Activated naive CD4-positive, alpha-beta T cell treated with anti-CD3 and anti-CD28 coated beads for 36 hours (primary cell): ENCODE measurements at places on chromosomes 11 and 22.

GRCh38 chr11:26030399-26030798 is 301.5 kb upstream of the ANO3 start:
- no peaks in the 10 kb centered on the region for H3K27me3 ChIP-seq
- H3K4me3 ChIP-seq = no peak overlapping the region
- no peaks in the 10 kb centered on the region for H3K36me3 ChIP-seq
- no peaks in the 10 kb centered on the region for H3K4me1 ChIP-seq
- no peak for DNase-seq

GRCh38 chr22:37618072-37618656 is 9.5 kb downstream of the GGA1 start:
- H3K27me3 ChIP-seq = no peaks in the 10 kb centered on the region
- no peak for DNase-seq
- peaks cover 10% of the 10 kb centered on the region for H3K36me3 ChIP-seq
- no peaks in the 10 kb centered on the region for H3K4me1 ChIP-seq
- H3K4me3 ChIP-seq = no peak overlapping the region

- DNase-seq = no peak
- H3K27me3 ChIP-seq = no peaks in the 10 kb centered on the region
- no peaks in the 10 kb centered on the region for H3K36me3 ChIP-seq
- H3K27ac ChIP-seq = no peak overlapping the region
- H3K4me3 ChIP-seq = no peak overlapping the region
These were observed 1941.0 kb upstream of the RAG2 start for GRCh38 chr11:38538866-38539680.

- H3K4me3 ChIP-seq = no peak overlapping the region
- no peak overlapping the region for H3K27ac ChIP-seq
- no peak for DNase-seq
- peaks cover 15% of the 10 kb centered on the region for H3K4me1 ChIP-seq
- no peaks in the 10 kb centered on the region for H3K36me3 ChIP-seq
These were observed 47.1 kb upstream of the EED start for GRCh38 chr11:86197448-86197847.
